ENCODE measurements at places on chromosomes 13 and 19.

- no peak for DNase-seq
Measured at GRCh38 chr13:110503979-110504499, 57.5 kb downstream of the RAB20 start.

DNA sequence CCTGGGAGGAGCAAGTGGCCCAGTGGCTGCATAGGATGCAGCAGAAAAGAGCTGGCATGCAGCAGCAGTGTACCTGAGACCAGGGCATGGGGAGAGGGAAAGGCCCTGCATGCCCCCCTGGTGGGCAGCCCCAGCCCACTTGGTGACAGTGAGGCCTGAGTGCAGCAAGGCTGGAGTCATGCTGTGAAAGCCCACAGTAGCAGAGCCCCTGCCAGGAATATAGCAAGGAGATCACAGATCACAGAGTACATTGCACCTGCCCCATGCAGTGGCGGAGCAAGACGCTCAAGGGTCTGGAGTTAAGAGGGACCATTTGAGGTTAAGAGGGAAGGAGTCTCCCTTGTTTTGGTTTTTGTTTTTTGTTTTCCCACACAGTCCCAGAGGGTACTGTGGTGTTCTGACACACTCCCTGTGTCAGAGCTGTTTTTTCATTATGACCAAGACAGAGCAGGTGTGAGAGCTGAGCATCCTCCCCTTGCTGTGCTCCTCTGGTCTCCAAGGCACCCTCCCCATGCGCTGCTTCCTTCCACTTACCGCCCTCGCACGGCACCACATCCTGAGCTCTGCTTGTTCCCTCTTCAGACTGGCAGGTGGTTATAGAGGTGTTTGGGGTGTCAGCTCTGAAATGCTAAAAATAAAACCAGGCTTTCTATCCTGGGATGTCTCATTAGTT lies 85.0 kb upstream of the UBL3 start:
- no peak for DNase-seq

- DNase-seq: no peak
Measured at GRCh38 chr13:36841391-36841790, 22.4 kb downstream of the RFXAP start.

GRCh38 chr19:15498910-15499309 lies 9.4 kb upstream of the CYP4F22 start:
- DNase-seq: no peak

DNA sequence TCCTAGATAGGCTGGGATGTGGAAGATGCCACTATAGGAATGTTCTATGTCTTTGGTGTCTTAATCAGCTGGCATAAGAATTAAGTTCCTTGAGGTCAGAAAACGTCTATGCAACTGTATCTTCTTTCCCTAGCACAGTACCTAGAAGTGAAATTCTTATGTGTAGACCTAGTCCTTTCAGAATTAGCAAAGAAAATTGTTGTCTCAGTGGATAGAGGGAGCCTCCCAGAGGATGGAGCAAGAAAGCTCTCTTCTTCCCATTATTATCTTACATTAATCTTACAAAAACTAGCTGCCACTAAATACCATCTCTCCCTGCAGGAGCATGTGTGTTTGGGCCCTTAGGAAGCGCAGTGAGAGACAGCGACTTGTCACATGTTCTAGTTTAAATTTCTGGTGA lies 11.6 kb downstream of the CLDN10 start:
- DNase-seq: no peak

DNA sequence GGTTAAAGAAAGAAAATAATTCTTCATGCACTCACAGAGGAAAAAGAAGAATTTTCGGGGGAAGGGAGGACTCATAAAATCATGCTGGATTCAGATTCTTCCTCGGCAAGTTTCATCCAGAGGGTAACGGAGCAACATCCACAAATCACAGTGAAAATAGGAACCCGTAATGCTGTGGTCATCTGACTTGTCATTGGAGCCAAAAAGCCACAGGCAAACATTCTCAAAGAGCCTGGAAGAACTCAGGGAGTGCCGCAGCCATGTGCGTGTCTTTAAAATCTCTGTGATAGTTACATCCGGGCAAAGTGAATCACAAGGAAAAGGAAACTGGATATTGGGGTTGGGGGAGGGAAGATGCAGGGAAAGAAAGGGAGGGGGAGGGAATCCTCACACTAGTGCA lies 33.0 kb upstream of the VSTM2B start:
- DNase-seq: no peak

DNA sequence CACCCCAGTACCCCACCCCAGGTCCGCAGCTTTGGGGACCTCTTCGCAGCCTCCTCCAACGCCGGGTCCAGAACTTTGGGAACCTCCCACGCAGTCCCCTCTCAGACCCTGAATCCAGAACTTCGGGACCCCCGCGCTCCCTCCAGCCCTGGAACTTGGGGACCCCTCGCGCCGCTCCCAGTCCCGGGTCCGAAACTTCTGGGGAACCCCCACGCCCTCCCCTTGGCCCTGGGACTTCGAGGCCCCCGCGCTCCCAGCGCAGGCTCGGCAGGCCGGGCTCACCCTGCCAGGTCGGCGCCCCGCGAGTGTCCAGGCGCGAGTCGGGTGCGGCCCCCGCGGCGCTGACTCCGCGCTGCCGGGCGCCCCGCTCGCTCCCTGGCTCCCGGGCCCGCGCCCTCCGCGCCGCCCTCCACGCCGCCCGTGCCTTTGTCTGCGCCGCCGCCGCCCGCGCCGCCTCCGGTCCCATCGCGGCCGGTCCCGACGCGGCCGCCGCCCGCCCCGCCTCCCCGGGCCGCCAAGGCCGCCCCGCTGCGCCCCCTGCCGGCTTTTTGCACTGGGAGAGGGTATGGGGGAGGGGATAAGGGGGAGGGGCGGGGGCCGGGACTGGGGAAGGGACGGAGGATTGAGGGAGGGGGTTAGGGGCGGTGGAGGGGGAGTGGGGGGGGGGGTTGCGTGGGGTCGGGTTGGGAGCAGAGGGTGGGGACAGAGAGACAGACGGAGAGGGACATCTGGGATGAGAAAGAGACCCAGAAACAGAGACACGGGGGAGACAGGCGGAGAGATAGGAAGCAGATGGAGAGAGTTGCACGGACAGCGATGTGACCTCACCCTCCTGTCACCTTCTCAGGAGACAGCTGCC lies at the start of gene HOMER3:
Gene HOMER3 (minus strand): TSS at position 449 of the 859 bp plus-strand sequence. CDS start 2,235 bp downstream, outside the sequence.
- peak; percentile 12 for DNase-seq

DNA sequence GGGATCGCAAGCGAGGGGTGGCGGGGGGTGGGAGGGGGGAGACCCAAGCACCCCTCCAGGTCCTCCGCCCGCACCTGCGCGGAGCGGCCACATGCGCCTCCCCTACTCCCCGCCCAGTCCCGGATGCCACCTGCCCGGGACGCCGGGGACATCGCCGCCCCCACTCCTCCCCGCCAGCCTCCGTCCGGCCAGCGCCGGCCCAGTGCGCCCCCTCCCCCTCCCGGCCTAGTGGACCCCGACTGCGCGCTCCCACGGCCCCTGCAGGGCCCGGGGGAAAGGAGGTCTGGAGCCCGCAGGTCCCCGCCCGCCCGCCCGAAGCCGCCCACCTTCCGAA lies 263 bp downstream of the RHPN2 start:
- no peak for DNase-seq

GRCh38 chr19:7652061-7652641 lies 15.2 kb downstream of the STXBP2 start:
- peak; percentile 95 for DNase-seq

DNA sequence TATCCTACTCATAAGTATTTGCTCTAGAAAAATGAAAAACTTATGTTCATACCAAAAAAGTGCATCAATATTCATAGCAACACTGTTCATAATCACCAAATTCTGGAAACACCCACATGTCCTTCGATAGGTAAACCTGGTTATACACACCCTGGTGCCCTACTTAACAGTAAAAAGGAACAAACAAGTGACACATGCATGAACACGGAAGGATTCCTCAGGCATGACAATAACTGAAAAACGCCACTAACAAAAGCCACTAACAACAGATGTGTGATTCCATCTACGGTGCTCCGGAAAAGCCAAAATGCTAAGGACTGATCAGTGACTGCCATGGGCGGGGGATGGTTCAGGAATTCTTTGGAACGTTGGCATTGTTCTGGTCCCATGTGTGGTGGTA lies 65.5 kb downstream of the STK24 start:
- no peak for DNase-seq

DNA sequence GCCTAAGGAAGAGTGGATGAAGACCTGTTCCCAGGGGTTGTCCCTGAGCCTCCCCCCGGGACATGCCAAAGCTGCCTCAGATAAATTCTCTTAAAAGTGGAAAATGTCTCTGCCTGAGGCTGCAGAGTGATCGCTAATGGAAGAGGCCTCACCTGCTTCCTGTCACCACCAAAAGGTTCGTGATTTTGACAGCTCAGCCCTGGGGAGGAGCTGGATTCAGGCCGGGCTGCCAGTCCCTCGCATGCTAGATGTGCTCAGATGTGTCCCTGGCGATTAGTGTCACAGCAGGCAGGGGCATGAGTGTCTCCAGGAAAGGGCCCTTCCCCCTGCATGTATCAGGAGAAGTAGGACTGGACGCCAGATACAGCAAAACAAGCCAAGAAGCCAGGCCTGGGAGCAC lies 626.5 kb downstream of the UQCRFS1 start:
- no peak for DNase-seq

DNA sequence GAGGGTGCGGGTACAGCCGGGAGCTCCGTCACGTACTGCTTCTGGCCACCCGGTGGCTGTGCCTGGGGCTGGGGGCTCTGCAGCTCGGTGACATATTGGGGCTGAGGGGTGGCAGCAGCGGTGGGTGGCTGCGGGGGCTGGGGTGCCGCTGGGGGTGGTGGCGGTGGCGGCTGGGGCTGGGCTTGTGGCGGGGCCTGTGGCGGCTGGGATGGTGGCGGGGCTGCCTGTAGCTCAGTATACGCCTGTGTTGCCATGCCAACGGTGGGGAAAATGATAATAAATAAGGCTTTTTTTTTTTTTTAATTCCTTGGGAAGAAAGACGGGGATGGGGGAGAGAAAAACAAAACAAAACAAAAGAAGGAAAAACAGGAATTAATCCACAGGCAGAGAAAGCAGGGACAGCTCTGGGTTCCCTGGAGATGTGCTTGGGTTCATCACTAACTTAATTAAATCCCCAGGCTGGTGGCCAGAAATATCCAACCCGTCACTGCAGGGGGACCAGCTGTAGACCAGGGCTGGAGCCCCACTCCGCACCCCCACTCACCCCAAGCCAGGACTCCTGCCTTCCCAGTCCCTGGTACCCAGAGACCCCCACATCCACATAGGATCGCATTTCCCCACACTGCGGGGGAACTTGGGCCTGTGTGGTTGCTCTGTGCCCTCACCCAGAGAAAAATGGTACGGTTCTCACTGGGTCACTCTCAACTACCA lies 12.4 kb downstream of the RFX1 start:
- no peak for DNase-seq

- DNase-seq: no peak
Measured at GRCh38 chr13:20995245-20995838, 66.0 kb downstream of the LATS2 start.

DNA sequence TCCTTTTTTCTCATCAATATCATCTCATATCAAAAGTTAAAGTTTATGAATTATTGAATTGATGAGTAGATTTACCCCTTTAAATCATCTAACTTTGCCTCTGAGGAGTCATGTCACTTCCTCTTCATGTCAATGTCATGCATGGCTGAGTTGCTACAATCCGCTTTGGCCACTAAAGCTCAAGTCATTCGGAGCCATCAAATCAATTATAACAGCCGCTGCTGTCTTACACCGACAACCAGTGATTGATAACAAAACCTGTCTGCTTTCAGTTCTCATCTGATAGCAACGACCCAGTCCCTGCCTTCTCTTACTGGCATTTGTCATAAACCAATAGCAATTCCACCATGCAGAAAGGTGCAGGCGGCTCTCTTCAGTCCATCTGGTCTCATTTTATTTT lies 429.3 kb downstream of the DIAPH3 start:
- no peak for DNase-seq

DNA sequence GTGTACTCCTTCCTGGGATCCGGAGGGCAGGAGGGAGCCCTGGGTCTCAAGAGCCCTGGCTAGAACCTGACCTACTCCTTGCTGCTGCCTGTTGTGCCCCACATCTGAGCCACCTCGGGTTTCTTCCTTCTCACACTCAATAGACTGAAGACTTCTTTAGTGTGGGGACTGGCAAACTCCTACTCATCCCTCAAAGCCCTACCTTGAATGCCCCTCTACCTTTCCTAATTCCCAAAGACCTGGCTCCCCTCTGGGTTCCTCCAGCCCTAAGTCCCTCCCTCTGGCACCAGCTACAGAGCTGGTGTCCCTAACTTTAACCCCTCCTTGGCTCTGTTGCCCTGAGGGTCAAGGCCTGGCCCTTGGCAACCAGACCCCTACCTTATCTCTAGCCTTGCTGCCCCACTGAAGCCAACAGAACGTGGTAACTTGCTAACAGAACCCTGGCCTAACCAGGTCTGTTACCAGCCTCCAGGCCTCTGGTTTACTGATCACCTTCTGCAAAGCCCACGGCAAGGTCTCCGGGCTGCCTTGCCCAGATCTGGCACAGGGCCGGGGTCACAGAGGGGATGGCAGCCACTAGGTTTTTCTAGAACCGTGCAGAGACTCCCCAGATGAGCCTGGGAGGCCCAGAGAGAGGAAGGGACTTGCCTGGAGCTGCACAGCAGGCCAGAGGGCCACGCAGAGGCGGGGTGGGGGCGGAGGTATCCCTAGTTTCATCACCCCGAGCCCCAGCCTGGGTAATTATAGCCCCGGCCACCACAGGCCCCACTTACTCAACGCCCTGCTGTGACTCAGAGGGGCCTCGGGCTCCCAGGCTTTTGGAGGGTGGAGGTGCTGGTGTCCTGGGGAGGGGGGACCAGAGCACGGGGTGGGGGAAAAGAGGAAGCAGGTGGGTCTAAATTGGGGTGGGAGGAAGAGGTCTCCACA lies 15.3 kb downstream of the ZBTB7A start:
- DNase-seq: no peak

DNA sequence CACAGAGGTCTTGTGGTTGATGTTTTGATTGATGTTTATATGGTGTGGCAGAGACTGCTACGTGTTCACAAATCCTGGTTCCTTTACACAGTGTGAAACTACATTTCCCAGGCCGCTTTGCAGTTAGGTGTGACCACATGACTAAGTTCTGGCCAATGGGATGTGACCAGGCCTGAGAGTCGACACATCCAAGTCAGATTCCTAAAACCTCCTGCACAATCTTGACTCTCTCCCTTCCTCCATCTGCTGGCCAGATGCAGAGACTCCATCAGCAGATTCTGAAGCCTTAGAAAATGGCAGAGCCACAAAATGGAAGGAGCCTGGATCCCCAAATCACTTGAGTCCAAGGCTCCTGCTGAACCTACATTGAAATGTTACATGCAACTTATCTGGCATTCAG lies 12.6 kb downstream of the CD37 start:
- no peak for DNase-seq

DNA sequence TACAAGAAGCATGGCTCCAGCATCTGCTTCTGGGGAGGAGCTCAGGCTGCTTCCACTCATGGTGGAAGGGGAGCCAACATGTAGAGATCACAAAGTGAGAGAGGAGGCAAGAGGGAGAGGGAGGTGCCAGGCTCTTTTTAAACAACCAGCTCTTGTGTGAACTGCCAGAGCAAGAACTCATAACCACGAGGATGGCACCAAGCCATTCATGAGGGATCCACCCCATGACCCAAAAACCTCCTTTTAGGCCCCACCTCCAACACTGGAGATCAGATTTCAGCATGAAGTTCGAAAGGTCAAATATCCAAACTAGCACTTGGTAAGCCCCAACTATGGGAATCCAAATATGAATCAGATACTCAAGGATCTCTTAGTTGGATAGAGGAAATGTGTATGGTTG lies 131.2 kb downstream of the RXFP2 start:
- no peak for DNase-seq

- peak; percentile 25 for DNase-seq
Measured at GRCh38 chr19:10112895-10113591, 1.6 kb downstream of the P2RY11 start.
